ENCODE measurements at places on chromosomes 7 and 10. TPM values are rescaled to one million over a fixed set of nuclear protein-coding genes. Genes with fewer than 3 reads are reported as not detected.

- no peak for DNase-seq
Measured at GRCh38 chr10:124374535-124375352, 44.0 kb downstream of the OAT start.

The AOAH gene
- total RNA-seq: 5.7 TPM

The SNX10 gene
- total RNA-seq: 14.4 TPM

The COL28A1 gene
- 0.35 TPM for total RNA-seq

GRCh38 chr10:21518149-21518640, 7.3 kb downstream of the SKIDA1 start:
- DNase-seq: peak; percentile 44

GRCh38 chr10:131829156-131829930, 71.5 kb upstream of the PPP2R2D start:
- no peak for DNase-seq

DNA sequence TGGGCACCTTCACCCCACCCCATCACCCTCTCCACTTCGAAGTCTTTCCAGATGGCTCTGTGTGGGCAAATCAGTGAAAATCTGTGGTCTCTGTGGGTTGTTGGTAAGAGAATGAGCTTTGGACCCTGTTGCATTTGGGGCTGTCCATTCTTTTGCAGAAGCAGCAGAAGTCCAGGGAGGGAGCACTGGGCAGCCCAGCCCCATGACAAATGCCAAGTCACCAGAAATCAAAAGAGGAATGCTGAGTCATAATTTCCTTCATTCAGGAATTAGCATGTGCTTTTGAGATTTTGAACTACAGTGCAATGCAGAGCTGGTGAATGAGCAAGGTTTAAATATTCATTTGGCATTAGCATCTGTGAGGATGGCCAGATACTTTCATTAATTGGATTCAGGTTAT, 556.2 kb downstream of the LRMDA start:
- DNase-seq: no peak

The SFR1 gene
- total RNA-seq: 12.9 TPM

The CDNF gene
- 1.7 TPM for total RNA-seq

- DNase-seq: no peak
Measured at GRCh38 chr10:104680467-104681401, 39.6 kb downstream of the SORCS3 start.

- no peak for DNase-seq
Measured at GRCh38 chr10:74912682-74913081, 86.3 kb downstream of the KAT6B start.

The TUBB8 gene
- total RNA-seq: not detected

DNA sequence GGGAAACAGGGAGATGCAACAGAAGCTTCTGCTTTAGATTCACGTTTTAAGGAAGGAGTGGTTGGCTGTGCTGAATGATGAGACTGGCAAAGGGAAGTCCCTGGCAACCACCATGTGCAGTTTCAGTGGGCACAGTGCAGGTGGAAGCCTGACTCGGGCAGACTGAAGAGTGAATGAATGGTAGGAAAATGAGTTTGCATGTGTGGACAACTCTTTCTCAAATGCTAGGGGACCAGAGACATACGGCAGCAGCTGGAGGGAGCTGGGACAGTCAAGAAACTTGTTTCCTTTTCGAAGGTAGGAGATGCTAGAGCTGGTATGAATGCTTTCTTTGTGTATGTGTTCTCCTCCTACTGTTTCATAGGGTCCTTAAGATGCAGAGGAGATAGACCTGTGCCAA, 29.0 kb downstream of the PODXL start:
- DNase-seq: no peak

The BAMBI gene
- 1.2 TPM for total RNA-seq

GRCh38 chr10:131635564-131636015, 265.2 kb upstream of the PPP2R2D start:
- DNase-seq: no peak

The TMEM139 gene
- total RNA-seq: 0.91 TPM

GRCh38 chr7:72337390-72338167, 74.6 kb downstream of the CALN1 start:
- no peak for DNase-seq

- DNase-seq: no peak
Measured at GRCh38 chr10:77164616-77165311, 472.8 kb downstream of the KCNMA1 start.

The SRRM3 gene
- not detected for total RNA-seq

DNA sequence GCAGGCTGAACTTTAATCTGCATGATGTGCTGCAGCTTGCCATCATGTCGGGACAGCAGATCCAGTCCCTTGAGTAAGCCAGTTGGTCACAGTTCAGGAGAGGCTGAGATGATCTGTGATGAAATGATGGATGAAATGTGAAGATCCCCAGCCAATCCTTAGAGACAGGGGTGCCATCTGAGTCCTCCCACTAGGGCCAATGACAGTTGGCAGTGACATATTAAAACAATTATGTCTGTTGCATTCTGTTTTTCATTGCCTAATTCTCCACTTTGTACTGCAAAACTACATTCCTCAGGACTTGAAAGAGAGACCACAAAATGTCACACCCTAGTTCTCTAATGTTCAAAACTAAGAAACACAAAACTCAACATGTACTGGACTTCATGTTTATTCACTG, 66.3 kb upstream of the CAV2 start:
- DNase-seq: no peak

The CUZD1 gene
- 1.9 TPM for total RNA-seq
